ENCODE measurements at places on chromosomes 4 and X. TPM values are rescaled to one million over a fixed set of nuclear protein-coding genes. Genes with fewer than 3 reads are reported as not detected.

GRCh38 chrX:52933976-52934703 is 24.2 kb downstream of the FAM156A start:
- DNase-seq, result no peak

GRCh38 chr4:128006592-128006991 is 41.4 kb downstream of the ABHD18 start:
- DNase-seq, result no peak

GRCh38 chrX:31374786-31375185 is 302.9 kb upstream of the FTHL17 start:
- no peak for DNase-seq

The CT45A1 gene
- total RNA-seq, result not detected

- DNase-seq, result no peak
Observed at GRCh38 chrX:128581615-128582014, 529.4 kb upstream of the ACTRT1 start.
